Hepatic stellate cell (primary cell): ENCODE measurements at places on chromosomes 6 and 20.
A peak's percentile ranks its signal among the peaks of the same experiment; 100 is the strongest.

- no peak for DNase-seq
These were observed 20.5 kb downstream of the ADAT2 start for GRCh38 chr6:143429970-143430369.

DNA sequence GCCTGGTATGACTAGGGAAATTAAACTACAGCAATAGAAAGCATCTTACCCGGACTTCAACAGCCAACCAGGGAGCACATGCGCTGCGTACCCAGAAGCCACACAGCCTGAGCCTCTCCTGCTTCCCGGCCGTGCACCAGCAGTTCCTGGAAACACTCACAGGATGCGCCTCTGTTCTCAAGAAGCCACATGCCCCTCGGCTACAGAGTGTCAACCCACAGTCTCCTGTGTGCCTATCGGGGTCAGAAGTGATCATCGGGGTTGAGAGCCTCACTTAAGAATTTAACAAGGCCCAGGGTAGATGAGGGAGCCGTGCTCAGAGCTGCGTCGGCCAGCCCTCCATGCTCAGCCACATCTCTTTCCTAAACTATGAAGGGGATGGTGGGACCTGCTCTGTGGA is 147.2 kb upstream of the GGTLC1 start:
- DNase-seq, result no peak

DNA sequence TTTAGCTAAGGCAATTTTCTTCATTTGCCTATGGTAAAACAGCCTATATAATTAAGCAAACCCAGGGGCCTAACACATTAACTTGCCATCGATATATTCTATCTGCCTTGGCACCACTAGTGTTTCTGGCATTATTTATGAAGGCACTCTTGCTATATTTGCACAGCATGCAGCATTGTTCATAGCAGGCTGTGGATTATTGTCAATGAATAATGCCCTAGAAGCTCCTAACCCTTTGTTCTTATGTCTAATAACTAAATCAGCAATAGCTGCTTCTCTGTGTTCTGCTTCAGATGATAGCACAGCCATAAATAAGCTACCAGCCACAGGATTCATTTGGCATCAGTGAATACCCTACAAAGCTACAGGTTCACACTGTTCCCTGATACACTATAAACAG is 254.8 kb upstream of the STXBP5 start:
- DNase-seq, result no peak

GRCh38 chr6:166658115-166658791 is 31.2 kb upstream of the RPS6KA2 start:
- no peak for DNase-seq

DNA sequence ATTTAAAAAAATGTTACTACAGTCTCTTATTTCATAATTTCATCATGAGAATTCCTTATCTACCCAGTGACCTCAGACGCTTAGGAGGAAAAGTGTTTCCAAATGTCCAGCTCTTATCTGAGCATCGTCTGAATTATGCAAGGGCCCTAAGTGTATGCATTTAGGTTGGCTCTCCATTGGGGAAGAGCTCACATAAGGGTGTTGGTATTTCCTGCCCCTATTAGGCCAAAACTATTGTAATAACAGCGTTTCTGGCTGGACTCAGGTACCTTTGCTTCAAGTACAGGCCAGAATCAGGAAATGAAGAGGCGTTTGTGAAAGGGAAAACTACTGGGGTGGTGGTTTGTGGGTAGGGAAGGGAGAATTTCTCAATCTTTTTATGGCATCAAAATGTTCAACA is 40.4 kb upstream of the SGK1 start:
- no peak for DNase-seq

DNA sequence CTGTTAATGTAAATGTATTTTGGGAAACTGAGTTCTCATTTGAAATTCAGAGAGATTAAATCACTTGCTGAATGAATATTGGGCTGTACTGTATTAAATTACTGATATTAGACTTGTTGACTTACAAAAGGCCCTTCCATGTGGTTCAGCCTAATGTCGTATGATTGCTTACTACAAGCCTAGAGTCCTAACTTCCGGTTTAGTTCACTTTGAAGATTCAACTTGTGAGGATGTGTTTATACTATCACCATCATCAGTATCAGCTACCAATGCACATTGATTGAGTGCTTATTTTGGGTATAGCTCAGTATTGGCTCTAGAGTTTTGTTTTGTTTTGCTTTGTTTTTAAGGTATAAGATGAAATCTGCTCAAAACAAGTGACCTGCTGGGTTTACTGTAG is 48.3 kb downstream of the FAM217A start:
- no peak for DNase-seq

DNA sequence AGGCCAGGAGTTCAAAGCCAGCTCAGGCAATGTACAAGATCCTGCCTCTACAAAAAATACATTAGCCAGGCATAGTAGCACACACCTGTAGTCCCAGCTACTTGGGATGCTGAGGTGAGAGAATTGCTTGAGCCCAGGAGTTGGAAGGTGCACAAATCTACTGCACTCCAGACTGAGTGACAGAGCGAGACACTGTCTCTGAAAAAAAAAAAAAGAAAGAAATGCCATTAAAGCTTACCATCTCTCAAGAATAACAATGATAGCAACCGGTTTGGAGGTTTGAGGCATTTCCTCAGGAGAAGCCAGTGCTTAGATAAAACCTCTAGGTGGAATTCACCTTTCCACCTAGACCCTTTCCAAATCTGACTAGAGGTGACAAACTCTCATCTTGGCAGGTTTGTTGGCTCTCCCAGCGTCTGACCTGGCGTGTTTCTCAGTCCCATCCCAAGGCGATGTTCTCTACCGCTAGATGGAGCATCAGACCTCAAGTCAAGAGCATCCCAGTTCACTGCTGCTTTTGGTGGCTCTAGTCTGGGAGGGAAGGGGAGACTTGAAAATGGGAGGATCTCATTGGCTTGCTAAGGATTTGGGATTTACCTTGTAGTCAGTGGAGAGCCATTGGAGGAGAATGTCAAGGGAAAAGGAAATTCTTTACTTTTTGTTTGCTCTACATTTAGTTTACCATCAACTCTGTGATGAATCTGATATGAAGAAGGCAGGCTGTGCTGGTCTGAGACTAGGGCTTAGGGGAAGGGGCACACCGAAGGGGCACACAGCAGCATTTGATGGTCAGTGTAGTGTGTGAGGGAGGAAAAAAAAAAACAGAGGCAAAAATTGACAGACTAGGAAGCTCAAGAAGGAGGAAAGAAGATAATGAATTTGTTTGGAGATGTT is 67.9 kb downstream of the NCOA7 start:
- DNase-seq, result peak; percentile 72

DNA sequence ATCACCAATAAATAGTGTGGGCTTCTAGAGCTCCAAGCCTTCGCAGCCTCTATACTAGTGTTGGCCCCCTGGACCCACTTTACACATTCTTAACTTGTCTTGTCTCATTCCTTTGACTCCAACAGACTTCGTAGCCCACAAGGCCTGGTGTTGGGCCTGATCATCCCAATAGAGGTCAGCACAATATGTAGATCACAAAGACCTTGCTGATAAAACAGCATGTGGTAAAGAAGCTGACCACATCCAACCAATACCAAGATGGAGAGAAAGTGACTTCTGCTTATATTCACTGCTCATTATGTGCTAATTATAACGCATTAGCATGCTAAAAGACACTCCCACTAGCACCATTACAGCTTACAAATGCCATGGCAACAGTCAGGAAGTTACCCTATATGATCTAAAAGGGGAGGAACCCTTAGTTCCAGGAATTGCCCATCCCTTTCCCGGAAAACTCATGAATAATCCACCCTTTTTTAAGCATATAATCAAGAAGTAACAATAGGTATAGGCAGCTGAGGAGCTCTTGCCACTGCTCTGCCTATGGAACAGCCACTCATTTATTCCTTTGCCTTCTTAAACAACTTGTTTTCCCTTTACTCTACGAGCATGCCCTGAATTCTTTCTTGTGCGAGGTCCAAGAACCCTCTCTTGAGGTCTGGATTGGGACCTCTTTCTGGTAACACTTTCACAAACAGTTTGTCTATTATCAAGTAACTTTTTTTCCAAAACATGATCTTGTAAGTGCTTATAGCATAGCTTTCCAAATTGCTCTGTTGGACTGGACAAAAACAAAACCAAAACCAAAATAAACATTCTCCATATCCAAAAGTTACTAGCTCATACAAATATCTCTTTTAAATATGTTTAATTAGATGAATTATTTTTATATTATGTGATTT is 54.6 kb upstream of the ECHDC1 start:
- no peak for DNase-seq

GRCh38 chr6:136762022-136762975 is 30.0 kb downstream of the MAP3K5 start:
- no peak for DNase-seq

DNA sequence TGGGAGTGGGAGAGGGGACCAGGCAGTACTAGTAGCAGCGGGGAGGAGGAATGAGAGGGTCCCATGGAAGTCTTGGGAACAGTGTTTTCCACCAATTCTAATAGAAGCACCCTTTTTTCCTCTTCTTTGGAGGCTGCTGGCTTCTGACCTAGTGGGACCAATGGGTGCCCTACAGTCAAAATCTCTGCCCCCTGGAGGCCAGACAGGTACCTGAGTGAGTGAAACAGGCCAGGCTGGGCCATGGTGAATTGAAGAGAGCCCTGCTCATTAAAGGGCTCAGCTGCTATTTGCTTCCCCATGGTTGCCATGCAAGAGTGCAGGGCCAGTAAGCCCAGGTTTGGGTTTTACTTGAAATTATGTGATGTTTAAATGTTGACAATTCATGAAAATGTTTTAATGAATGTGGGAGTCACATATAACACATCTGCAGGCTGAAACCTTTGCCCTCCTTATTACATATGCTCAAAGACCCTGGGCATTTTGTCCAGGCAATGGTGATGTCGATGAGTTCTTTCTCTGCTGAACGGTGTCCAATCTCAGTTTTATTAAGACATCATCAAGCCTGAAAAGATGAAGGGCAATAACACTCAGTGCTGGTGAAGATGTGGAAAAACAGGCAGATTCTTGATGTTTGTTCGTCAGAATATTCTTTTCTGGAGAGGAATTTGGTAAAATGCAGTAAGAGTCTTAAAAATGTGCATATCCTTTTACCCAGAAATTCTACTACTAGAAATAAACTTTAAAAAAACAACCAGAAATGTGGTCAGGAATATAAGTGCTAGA is 42.3 kb upstream of the OCSTAMP start:
- DNase-seq, result no peak

GRCh38 chr20:219290-220115 is 7.6 kb upstream of the DEFB129 start:
- peak; percentile 10 for DNase-seq

- DNase-seq, result no peak
These were observed 38.6 kb upstream of the NXT1 start for GRCh38 chr20:23311947-23312506.

DNA sequence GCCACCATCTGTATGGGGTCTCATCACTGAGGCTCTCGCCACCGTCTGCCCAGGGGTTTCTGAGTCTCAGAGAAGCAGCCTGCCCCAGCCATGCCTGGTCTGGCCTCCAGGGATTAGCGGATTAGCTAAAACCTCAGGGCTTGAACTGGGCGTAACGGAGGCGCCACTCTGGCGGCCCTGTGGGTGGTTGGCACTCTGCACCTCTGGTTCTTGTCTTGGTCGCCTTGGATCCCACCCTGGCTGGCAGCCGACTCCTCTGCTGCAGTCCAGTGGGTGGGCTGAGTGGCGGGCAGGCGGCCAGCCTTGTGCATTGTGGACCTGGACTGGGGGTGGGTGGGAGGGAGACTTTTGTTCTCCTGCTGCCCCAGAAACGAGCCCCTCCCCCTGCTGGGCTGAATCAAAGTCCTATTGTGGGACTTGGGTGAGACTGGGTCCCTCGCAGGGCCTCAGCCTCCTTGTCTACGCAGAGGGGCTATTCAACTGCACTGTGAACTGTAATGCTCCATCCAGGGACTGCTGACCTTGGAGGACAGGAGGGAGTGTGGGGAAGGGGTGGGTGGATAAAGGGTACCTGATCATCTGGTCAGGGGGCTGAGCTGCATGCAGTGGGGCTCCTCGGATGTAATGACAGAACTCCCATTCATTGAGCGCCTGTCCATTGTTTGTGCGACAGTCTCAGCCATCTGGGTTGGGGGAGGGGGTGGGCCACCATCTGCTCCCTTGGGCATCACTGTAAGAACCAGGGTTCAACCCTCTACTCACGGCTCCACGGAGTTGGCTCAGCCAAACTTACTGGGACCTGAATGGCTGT is 23.9 kb downstream of the SUN5 start:
- no peak for DNase-seq

DNA sequence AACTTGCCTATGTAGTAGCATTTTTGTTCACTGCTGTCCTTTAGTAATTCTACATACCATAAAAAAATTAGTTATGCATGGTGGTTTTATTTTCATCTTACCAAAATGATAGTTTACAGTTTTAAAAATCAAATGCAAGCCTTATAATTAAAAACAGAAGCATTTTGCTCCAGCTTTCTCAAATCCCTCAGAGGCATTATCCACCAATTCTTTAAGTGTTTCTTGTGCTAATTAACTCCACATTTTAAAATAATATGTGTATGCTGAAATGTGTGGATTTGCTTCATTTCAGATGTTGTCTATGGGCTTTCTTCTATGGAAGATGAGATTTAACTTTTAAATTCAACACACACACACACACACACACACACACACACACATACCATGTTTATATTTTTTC is 49.3 kb downstream of the PCSK2 start:
- DNase-seq, result no peak

DNA sequence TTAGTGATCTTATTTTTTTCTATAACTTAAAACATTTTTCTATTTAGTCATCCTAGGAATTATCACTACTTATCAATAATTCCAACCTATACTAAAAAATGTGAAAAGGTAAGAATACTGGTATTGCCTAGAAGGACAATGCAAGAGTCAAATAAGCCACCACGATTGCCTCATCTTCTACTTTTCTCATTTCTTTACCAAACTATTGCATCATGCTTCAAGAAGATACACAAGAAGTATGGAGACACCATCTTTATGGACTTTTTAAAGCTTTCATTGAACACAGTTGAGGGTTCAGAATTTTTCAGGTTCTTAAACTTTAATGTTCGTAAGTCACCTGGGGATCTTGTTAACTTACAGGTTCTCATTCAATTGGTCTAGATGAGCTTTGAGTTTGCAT is 25.9 kb downstream of the ELOVL2 start:
- no peak for DNase-seq

DNA sequence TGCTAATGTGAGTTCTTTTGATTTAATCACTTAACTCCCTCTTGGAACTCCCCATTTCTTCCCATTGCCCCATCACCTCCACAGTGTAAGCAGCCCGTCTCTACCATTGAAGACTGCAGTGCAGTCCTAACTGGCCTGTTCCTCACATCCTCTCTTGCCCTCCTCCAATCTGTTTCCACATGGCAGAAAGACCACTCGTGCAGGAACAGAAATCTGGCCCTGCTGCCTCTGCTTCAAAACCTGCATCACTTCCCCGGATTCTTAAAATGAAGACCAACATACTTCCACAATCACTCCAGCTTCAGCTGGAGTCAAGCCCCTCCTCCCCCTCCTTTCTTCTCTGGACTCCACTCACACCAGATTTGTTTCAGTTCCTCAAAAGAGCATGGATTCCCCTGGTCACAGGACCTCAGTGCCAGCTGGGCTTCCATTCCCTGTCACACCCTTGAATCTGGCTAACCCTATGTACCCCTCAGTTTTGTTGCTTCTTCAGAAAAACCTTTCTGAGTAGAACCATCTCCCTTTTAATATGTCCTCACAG is 802.3 kb downstream of the MAFB start:
- no peak for DNase-seq
